Dermis blood vessel endothelial cell (primary cell): ENCODE measurements at places on chromosomes 7 and 10. TPM values are rescaled to one million over a fixed set of nuclear protein-coding genes. Genes with fewer than 3 reads are reported as not detected.

UCMA gene
- not detected in 2 replicates for total RNA-seq

DGKB gene
- not detected in 2 replicates for total RNA-seq

EEPD1 gene
- total RNA-seq, result 1.3 and 5.1 TPM in 2 replicates

NODAL gene
- total RNA-seq, result not detected in 2 replicates

NPFFR1 gene
- total RNA-seq, result not detected in 2 replicates
